ENCODE measurements at places on chromosomes 2 and 18.

DNA sequence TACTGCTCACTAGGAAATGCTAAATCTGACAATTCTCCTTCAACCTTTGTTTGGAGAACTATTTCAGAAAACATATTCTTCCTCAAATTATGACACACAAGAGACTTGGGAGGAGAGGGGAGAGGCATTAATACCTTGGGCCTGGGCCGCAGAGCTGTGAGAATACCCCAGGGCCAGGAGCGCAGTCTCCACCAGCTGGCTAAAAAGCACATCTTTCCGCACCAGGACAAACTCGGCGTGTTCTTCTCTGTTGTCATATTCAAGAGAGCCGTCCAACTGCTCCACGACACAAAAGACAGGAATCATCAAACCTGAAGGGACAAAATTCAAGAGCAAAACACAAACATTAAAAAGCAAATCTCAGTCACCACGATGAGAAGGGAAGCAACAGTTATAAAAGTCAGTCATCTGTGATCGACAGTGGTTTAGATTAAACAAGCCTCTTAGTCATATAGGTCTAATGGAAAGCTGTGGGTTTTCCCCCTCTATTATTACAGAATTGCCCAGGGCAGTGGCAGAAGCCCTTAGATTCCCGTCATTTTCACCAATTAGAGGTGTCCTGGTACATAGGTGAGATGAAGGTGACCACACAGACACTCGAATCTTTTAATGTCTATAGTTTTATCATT lies 24.4 kb downstream of the SATB2 start:
- DNase-seq, result no peak

GRCh38 chr2:110679337-110679707 lies 1.5 kb upstream of the BUB1 start:
- DNase-seq, result no peak

- no peak for DNase-seq
Observed at GRCh38 chr18:28041366-28041765, 135.6 kb downstream of the CDH2 start.

DNA sequence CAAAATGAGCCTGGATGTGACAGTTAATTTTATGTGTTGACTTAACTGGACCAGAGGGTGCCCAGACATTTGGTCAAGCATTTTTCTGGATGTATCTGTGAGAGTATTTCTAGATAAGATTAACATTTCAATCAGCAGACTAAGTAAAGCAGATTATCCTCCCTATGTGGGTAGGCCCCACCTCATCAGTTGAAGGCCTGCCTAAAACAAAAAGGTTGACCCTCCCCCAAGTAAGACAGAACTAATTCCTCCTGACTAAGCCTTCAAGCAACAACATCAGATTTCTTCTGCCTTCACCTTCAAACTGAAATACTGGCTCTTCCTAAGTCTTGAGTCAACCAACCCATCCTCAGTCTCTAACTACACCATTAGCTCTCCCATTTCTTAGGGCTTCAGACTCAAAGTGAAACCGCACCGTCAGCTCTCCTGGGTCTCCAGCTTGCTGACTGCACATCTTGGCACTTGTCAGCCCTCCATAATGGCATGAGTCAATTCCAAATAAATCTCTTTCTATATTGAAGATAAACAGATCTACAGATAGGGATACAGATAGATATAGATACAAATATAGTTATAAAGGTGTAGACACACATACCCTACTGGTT lies 47.9 kb downstream of the MEMO1 start:
- peak; percentile 73 for DNase-seq

DNA sequence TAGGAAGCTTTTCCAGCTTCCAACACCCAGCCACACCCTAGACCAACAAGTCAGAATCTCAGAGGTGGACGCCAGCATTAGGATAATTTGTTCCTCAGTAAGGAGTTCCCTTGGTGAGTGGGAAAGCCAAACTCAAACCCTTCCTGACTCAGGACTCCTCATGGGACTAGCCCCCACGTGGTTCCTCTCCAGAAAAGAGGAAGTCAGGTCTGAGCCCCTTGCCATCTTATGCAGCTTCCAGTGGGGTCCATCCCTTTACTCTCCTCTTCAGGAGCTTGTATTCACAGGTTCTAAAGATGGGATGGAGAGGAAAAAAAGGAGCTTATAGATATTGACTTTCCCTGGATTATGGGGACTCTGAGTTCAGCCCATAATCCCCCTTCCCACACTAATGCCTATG lies 14.8 kb upstream of the NOTO start:
- DNase-seq, result no peak

- peak; percentile 83 for DNase-seq
Observed at GRCh38 chr2:219171231-219171651, 1.4 kb upstream of the SLC23A3 start.

DNA sequence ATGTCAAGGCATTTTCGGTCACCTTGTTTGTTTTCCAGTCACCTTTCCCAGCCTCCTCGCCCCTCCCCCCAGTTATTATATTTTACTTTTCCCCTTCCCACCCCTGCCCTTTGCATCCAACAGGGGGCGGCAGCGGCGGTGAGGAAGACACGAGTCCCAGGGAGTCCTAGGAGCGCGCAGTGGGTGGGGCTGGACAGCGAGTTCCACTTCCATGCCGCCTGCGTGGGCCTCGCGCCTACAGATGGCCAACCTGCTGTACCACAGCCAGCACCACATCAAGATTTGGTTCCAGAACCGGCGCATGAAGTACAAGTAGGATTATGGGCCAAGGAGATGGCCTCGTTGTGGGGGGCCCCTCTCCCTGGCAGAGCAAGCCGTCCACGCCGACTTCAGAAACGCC lies 37.2 kb upstream of the EVA1A start:
- no peak for DNase-seq

DNA sequence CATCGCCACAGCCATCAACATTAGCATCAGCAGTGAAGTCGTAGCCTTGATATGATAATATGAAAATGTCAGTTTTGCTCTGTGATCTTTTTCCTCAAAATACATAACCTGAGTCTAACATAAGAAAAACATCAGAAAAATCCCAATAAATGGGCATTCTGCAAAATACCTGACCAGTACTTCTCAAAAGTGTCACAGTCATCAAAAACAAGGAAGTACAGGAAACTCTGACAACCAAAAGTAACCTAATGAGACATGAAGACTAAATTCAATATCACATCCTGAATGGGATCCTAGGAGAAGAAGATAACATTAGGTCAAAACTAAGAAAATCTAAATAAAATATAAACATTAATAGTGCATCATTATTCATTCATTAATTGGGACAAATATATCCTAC lies 1731.0 kb downstream of the SUCLG1 start:
- DNase-seq, result no peak

DNA sequence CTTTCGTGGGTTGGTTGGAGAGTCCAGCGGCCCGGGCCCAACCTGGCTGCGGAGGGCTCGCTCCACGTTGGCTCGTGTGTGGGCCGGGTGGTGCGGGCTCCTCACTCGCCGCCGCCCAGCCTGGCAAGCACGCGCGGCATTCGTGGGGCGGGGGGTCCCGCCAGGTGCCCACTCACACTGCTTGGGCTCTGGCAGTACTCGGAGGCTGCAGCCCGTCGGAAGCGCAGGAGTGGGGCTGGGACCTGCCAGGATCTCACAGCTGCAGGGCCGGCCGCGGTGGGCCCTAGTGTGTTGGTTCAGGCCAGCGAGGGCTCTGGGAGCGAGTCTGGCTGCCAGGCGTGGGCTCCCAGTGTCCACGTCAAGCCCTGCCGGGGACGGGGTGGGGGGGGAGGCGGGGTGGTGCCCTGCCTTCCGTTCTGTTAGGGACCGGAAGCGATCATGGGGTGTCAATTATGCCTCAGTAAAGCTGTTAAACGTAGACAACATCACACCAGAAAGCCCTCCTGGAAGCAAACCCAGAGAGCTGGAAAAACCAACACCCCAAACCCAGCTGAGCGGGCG lies 1.0 kb upstream of the HS6ST1 start:
- DNase-seq, result peak; percentile 59

- DNase-seq, result peak; percentile 55
Observed at GRCh38 chr2:160062292-160063005, at the start of gene PLA2R1. Gene PLA2R1 (minus strand): TSS chr2:160062615. CDS start chr2:160062403, 212 bp downstream.

- DNase-seq, result no peak
Observed at GRCh38 chr2:17863539-17863938, 14.9 kb upstream of the KCNS3 start.

DNA sequence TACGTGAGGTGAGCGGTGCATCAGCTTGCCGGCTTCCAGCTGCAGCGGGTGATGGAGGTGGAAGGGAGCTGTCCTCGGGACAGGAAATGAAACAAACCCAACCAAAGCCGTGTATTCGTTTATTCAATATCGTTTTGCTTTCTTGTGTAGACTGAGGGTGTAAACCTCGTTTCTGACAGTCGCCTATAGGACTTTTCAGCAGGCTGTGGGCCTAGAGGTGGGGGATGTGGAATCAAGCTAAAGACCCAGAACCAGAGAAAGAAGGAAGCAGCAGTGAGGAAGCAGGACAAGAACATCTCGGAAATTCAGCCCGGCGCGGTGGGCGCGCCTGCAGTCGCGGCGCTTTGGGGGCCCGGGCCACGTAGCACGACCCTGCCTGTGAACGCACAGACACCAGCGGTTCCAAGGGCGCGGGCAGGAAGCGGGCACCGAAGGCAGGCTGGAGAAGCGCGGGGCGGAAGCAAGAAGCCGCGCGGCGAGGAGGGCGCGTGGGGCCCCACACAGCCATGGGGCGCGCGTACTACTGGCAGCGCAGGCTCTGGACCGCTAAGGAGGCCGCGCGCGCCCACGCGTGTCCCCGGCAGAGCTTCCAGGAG lies 755 bp upstream of the ATP9B start:
- DNase-seq, result no peak

DNA sequence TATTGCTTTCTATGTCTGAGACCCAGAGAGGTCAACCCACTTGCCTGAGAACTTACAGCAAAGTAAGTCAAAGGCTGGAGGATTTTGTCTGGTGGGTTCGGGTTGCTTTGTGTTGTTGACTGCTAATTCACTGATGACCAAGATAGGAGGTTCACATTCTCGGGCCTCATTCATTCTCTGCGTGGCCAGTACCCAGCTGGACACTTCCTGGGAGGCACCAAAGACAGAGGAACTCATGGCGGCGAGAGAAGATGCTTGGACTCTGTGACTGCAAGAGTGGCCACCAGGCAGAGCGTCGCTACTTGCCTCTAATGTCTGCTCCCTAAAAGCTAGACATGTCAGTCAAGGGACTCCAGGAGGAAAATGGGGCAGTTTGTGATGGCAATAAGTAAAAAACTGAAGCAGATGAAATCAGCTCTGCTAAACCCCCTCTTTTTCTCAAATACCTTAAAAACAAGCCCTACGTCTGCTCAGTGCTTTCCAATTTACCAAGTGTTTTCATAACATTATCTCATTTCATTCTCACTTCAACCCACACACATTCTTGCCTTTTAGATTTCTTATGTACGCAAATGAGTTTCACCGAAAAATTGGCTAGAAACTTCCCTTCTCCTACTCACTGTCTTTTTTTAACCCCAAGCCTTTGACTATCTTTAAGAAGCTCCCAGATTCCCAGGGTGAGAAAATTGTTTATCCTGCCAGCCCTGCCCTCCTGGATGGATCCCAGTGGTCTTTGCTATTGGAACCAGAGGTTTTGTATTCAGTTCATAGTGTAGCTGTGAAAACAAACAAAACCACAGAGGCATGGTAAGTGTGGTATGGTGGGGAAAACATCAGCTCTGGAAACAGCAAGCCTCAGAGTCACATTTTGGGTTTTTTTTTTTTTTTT lies 4.9 kb upstream of the LBH start:
- peak; percentile 78 for DNase-seq

DNA sequence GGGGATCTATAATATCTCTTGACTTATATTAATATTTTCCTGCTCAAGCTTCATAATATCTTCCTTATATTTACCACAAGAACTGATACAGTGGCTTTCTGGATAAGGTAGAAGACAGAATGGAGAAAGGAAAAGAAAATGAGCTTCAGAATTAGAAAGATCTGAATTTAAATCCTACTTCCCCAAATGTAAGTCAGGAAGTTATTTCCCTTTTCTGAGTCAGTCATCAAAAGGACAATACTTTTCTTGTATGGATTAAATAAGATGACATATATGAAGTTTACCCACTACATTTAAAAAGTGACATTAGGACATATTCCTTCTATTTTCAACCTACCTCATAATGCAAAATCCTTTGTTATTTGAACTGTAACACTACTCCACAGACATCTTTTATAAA lies 19.0 kb downstream of the KRCC1 start:
- DNase-seq, result no peak

DNA sequence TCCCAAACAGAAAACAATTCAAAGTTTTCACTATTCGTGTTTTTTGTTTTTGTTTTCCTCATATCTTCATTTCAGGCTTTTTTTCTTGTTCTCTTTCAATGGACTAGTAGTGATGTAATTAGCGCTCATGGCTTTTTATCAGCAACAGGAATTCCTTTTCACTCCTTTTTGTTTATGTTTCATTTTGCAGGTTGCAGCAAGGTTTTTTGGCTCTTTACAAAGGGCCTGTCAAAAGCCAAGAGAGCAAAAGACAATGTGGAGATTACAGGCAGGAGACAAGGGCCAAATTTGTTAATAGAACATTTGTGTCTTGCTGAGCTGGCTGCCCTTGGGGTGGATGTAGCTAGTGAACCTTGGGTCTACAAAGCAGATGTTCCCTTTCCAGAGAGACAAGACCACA lies 467.4 kb upstream of the CDH20 start:
- no peak for DNase-seq

DNA sequence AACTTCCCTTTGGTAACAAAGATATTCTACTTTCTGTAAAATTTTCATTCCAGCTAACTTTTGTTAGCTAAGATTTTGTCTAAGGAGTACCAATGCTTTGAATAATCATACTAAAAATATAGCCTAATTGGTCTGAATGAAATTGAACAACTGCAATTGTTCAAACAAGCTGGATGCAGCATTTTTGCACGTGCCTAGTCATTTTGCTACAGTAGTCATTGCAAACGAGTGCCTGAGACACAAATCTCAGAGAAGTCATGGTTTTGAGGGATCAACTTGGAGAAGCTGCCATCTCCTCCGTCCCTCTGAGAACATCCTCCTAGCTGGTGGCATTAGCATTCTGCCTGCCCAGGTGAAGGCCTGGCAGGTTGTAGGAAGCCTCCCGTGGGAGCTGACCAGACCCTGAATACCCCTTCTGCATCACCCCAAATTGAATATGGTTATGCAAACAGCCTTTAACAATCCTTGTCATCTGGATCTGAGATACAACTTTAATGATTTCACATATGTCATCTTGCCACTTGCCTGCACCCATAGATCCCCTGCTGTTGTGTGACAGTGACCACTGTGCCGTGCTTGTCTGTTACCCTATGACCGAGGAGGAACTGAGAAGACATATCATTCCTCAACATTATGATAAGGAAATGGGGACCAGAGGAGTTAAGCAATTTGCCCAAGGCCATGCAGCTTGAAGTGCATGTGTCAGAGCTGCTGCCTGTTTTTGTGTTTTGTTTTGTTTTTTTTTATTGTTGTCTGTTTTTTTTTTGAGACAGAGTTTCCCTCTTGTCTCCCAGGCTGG lies 29.1 kb upstream of the MGAT4A start:
- no peak for DNase-seq

DNA sequence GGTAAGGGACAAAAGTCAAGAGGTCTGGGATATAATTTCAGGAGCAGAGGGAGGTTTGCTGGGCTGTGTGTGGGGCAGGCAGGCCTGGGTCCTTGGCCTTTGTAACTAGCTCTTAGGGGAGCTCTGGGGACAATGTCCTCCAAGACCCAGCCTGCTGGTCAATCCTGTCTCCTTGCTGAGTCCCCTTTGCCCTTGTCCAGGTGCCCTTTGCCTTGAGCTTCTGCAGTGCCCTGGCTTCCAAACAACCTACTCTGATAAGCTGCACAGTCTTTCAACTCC lies 30.0 kb upstream of the REEP1 start:
- peak; percentile 50 for DNase-seq
